Stimulated activated CD4-positive, alpha-beta T cell treated with anti-CD3 and anti-CD28 coated beads, Interleukin-12 subunit alpha, Interleukin-12 subunit beta, amount 100 ng/mL, for 48 hours (primary cell): ENCODE measurements at places on chromosomes 11 and 22.

GRCh38 chr22:26362471-26362870, 66.6 kb upstream of the ASPHD2 start:
- no peak for DNase-seq

- no peak for DNase-seq
Measured at GRCh38 chr11:14067686-14068085, 105.2 kb downstream of the SPON1 start.

- DNase-seq, result no peak
Measured at GRCh38 chr22:46701262-46701661, 36.8 kb downstream of the CERK start.

GRCh38 chr11:122723106-122723505, 67.6 kb downstream of the UBASH3B start:
- no peak for DNase-seq

DNA sequence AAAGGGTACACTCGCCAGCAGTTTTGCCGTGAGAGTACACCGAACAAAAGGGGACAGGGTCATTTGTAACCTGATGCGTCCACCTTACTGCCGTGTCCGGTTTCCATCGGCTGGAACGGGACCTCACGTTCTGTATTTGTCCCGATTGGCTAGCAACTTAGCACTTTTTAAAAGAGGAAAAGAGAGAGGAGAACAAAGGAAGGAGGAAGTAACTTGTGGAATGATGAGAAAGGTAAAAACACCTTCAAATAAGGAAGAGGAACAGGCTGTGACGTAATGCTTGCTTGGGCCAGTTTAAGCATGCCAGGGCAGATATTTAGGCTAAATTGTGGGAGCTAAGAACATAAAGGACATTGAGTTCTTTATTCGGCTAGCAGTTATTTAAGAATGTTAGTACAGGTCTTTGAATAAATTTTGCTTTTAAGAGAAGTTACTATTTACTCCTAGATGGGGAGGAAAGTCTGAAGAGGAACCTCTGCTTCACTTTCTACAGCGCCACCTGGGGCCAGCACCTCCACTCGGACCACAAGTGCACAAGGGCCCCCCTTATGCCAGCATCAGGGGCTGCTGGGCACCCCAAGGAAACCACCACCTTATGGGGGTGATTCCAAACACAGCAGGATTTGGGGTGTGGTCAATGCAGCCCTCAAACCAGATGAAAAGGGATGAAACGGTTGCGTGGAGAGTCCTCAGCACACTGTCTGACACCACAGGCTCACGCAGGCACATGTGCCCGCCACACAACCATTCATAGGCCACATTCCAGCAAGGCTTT, 5.8 kb downstream of the ARSA start:
- no peak for DNase-seq
